ENCODE measurements at places on chromosomes 7 and 10.

DNA sequence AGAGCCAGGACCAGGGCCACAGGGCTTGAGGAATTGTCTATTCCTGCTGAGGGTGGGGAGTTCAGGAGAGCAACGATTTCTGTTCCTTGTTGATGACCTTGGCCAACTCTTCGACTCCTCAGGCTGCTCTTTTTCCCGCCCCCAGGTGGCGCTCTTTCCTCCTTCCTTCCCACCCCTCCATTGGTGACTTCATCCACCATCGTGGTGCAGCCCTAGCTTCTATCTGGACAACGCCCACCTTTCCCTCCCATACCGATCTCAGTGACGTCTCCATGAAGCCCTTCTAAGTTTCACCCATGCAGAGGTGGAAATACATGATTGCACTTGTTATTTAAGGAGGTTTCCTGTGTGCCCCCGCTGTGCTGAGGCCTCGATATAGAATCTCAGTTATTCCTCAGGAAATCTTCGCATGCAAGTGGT, 22.1 kb upstream of the CARD11 start:
- ATAC-seq: no peak

- ATAC-seq: no peak
Observed at GRCh38 chr10:126584836-126585235, 85.7 kb downstream of the C10orf90 start.

- ATAC-seq: no peak
Observed at GRCh38 chr7:70657989-70658632, 473.8 kb upstream of the GALNT17 start.

- ATAC-seq: no peak
Observed at GRCh38 chr7:83394776-83395175, 232.1 kb upstream of the PCLO start.

DNA sequence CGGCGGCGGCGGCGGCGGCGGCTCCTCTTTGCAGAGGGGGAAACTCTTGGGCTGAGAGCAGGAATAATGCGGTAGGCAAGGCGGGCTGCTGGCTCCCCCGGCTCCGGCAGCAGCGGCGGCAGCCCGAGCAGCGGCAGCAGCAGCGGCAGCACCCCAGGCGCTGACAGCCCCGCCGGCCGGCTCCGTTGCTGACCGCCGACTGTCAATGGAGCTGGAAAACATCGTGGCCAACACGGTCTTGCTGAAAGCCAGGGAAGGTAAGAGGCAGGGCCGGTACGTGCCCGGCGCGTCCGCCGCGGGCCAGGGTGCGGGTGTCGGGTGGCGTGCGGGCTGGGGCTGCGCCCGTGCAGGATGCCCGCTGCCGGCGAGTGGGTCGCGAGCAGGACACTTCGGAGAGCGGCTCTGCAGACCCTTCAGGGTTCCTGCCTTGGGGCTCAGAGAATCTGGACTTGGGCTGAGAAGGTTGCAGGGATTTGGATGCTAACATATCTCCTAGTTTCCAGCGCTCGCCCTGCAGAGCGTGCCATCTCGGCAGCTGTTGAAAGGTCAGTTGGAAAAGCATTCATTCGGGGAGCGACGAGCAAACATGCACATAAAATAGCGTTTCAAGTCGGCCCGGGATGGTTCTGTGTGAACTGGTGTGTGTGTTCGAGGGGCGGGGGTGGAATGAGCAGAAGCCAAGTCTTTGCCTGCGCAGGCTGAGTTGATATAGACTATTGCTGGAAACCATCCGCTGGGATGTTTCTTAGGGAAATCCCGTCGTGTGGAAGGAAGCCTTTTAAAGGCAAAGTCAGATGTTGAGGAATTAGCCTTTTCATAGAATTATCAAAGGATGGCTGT, 562 bp downstream of the GRK5 start:
- peak; percentile 41 for ATAC-seq

DNA sequence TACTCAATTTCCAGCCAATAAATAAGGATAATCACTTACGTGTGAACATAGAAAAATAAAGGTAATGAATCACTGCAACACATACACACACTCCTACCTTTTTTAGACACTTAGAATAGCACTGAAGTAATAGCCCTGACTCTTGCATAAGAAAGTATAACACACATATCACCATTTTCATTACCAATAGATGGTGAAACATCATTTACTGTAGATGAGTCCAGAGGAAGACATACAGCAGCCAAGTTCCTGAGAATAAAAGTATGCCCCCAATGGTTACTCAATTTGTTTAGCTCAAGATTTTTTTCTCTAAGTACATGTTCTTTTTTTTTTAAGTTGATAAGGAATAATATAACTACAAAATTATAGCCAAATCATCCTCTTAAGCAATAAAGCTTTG, 316.3 kb downstream of the PARD3 start:
- no peak for ATAC-seq

GRCh38 chr10:9175200-9175599, 1120.7 kb downstream of the GATA3 start:
- ATAC-seq: no peak

DNA sequence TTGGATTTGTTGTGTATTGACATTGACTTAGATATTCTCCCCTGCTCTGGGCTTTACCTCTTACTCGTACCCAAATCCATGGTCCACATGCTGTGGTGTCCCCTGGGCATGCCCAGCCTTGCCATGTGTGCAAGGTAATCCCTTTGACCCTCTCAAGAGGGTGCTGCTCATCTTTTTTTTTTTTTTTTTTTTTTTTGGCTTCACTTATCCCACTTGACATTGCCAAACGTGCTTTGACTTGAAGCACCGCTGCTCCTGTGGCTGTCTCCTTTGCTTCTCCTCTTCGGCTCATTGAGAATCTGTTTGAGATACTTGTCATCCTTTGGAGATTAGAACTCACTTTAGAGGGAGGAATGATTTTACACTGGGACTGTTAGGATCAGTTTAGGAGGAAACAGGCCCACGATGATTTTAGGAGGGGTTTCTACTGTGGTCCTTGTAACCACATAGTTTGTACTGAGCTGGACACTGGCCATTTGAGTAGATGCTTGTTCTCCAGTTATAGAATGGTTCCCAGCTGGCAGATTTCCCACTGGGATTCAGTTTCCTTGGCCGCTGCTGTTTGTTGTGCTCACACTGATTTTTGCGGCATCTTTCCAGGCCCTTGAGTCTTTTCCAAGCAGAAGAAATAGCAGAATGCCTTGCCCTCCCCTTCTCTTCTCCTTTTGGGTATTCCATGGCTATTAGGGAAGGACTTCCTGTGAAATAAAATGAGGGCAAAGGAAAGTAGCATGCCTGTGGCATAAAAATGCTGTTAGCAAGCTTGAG, 184.8 kb downstream of the AUTS2 start:
- ATAC-seq: no peak

DNA sequence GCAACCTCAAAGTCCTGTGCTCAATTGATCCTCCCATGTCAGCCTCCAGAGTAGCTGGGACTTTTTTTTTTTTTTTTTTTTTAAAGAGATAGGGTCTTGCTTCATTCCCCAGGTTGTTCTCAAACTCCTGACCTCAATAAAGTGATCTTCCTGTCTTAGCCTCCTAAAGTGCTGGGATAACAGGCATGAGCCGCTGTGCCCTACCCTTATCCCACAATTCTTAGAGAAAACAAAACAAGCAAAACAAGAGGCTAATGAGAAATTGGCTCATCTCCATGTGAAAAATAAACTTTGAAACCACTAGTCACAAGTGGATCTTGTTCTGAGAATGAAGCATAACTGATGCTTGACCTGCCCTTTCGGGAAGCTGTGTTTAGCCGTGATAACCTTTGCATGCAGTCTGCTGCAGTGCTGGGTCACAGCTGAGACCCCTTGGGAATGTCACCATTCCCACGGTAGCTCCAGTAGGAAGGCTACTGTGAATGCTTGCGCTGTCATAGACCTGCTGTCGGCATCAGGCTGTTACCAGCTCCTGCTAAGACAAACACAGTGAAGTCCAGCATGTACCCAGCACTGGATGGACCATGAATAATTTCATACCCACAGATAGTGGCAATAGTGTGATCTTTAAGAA, 290.7 kb upstream of the KIAA1217 start:
- peak; percentile 33 for ATAC-seq

- ATAC-seq: no peak
Observed at GRCh38 chr7:41809940-41810576, 107.2 kb upstream of the INHBA start.

DNA sequence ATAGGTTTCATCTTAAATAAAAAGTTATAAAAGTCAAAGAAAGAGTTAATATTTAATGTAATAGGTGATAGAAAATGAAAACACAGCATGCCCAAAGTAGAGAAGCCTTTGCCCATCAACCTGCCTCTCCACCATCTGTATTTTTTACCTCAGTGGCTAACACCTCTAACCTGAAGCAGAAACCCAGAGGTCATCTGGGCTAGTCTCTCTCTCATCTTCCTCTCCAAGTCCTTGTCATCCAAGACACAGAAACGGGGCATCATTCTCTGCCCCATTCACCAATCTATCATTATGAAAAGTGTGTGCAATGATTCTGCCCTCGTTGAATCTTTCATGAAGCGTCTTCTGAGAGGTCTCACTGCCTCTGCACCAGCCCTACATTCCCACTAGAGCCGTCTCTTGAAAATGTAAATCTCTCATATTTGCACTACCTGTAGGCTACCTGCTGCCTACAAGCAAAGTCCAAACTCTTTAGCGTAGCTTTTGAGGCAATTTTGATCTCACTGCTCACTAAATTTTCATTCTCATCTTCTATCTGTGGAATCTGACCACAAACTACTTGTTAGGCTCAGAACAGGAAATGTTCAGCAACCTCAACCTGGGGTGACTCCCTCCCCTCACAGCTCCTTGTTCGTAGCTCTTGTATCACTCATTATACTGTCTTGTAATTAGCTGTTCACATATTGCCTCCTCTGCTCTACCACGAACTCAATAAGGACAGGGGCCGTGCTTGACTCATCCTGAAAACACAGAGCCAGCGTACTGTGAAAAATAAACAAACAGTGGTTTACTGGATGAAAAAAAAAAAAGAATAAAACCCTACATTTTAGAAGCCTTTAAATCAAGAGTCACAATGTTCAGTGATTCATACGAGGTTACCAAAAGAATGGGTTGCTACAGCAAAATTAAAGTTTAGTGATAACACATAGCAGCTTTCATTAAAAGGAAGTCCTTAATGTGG, 83.1 kb downstream of the CTNNA3 start:
- ATAC-seq: no peak

GRCh38 chr7:139560678-139561077, 37.2 kb downstream of the CLEC2L start:
- ATAC-seq: no peak

- no peak for ATAC-seq
Observed at GRCh38 chr10:129097776-129098330, 369.2 kb upstream of the MGMT start.

- no peak for ATAC-seq
Observed at GRCh38 chr10:95694665-95695064, 938 bp upstream of the TCTN3 start.

DNA sequence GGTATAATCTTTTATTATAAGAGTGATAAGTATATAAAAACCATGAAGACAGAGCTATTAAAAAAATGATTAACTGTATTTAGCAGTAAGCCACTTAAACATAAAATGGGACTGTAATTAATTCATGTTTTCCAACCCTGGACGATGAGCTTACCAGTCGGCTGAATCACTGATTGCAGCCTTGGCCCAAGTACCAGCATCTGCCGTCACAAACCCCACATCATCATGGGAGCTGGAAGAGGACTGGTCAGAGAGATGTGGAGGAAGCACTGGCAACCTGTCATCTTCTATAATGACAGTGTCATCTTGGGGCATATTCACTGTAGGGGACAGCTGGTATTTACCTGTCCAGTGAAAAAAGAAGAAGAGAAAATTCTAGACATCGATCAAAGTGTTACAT, 473.6 kb downstream of the PARD3 start:
- no peak for ATAC-seq

DNA sequence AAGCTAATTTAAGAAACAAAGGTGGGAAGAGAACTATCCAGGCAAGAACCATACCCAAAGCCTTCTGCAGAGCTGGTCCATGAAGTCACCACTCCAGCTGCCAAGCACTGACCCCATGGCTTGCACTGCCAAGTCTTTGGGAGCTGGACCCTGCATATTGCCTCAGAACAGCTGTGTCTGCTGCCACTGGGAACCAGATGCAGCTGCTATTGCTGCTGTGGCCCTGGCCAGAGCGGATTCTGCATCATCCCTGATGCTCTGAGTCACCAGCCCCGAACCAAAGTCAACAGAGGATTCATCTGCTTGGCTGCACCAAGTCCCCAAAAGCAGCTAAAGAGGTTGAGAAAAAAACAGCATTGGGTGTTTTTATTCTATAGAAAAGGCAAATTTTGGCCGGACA, 39.2 kb upstream of the GSAP start:
- ATAC-seq: peak; percentile 86

- ATAC-seq: no peak
Observed at GRCh38 chr7:110759069-110759468, 331.9 kb upstream of the LRRN3 start.

GRCh38 chr10:78433076-78433595, 399.5 kb downstream of the RPS24 start:
- ATAC-seq: no peak

DNA sequence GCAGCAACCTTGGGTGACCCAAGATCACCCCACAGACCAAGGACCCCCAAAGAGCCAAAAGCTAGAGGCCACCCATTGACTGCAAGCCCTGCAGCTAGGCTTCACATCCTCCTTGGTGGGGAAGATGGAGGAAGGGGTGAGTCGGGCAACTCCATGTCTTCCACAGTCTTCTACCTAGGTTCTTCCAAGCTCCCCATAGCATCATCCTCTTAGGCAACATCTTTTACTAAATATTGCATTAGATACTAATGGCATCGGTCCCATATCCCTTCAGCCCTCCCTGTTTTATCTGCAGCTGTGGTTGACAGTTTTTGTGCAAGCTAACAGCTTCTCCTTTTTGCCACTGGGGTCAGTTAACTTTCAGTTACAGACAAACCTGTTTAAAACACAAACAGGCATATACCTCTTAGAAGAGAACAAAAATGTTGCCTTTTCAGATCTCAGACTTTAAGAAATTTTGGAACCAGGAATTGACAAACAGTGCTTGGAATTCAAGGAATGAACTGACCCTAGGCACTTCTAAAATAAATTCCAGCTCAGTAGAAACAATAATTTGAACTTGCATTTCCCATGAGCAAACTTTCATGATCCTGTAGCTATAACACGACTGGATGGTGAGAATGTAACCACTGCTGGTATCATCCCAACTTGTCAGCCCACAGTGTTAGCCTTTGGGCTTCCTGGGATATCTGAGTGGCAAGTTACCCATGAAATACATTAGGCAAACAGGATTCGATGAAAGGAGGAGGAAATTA, 33.9 kb upstream of the MSMB start:
- no peak for ATAC-seq

- ATAC-seq: no peak
Observed at GRCh38 chr10:112289373-112290053, 6.3 kb downstream of the TECTB start.

Measured in esophagus mucosa (tissue), 1 donor.